ENCODE measurements at places on chromosomes 11 and 22. TPM values are rescaled to one million over a fixed set of nuclear protein-coding genes. Genes with fewer than 3 reads are reported as not detected.

GRCh38 chr11:118895093-118896039 is 11.7 kb downstream of the CXCR5 start:
- DNase-seq: peak; percentile 94
- H3K27me3 ChIP-seq: no peaks in the 10 kb centered on the region
- H3K4me1 ChIP-seq: peaks cover 46% of the 10 kb centered on the region
- H3K4me3 ChIP-seq: no peak overlapping the region
- peaks cover 65% of the 10 kb centered on the region for H3K36me3 ChIP-seq
- H3K27ac ChIP-seq: peak overlapping the region; percentile 89

Gene GALR3
- not detected for total RNA-seq

Gene MRGPRX3
- total RNA-seq: not detected

Gene GLYAT
- not detected for total RNA-seq

DNA sequence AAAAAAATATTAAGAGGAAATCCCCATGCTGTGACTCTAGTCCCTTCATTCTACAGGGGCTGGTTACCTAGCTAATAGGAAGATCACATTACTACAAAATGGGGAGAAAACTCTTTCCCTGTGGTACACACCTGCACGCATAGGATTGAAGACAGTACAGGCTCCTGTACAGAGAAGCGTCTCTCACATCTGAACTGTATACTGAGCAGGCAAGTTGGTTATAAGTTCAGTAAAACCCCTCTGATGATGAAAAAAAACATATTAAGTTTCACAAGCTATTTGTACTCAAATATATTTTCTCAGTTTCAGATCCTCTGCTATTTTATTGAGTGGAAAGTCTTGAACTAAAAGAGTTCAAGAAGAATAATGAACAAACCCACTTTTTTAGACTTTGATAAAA is 156.9 kb upstream of the HSD17B12 start:
- H3K4me3 ChIP-seq: no peak overlapping the region
- H3K27ac ChIP-seq: no peak overlapping the region
- H3K27me3 ChIP-seq: no peaks in the 10 kb centered on the region
- H3K36me3 ChIP-seq: no peaks in the 10 kb centered on the region
- DNase-seq: no peak
- H3K4me1 ChIP-seq: no peaks in the 10 kb centered on the region

Measured in spleen (tissue), 13 donors.